Activated CD4-positive, alpha-beta T cell treated with anti-CD3 and anti-CD28 coated beads, Interleukin-2, amount 50 U/mL, for 48 hours (primary cell): ENCODE measurements at places on chromosomes 16 and 17.

- no peak for DNase-seq
Measured at GRCh38 chr17:37605081-37605480, 4.1 kb downstream of the SYNRG start.

- no peak for DNase-seq
Measured at GRCh38 chr16:88200896-88201185, 181.9 kb upstream of the ZNF469 start.

- DNase-seq: peak; percentile 67
Measured at GRCh38 chr17:61389670-61390478, 9.8 kb upstream of the TBX2 start.

DNA sequence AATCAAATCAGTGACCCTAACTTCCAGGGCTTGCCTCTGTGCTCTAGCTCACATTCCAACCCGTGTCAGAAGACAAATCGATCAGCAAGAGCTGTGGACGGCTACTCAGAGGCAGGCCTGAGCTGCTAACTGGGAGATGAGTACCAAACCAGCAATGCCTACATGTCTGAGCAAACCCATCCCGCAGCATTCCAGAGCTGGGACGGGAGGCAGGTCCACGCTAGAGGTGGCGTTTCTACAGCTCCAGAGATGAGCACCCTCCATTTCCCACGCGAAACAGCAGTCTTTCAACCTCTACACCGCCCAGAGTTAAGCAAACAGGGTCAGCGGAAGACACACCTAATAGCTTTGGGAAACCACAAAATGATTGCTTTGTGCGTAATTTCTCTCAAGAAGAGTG lies 6.5 kb downstream of the NXN start:
- DNase-seq: no peak

DNA sequence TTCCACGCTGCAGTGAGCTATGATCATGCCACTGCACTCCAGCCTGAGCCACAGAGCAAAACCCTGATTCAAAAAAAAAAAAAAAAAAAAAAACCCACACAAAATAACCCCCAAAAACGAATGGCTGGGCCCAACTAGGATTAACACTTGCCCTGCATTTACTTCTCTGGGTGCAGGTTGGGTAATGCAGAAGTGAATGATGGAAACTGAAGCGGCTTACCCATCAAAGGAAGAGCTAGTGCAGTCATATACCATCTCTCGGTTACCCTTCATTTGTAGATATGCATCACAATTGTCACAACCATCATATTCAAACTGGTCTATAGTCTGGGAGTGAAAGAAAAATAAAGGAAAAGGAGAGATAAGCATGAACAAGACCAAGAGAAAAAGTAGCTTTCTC lies 819 bp downstream of the SUPT4H1 start:
- DNase-seq: no peak

- no peak for DNase-seq
Measured at GRCh38 chr17:8835106-8835505, 32.4 kb downstream of the PIK3R6 start.

DNA sequence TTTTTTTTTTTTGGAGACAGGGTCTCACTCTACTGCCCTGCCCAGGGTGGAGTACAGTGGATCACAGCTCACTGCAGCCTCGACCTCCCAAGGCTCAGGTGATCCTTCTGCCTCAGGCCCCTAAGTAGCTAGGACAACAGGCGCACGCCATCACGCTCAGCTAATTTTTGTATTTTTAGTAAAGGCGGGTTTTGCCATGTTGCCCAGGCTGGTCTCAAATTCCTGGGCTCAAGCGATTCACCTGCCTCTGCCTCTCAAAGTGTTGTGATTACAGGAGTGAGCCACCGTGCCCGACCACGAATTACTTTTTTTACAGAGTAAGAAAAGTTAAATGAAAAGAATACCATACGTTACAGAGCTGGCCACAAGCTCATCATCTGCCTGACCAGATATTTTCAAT lies 38.9 kb downstream of the AKAP10 start:
- DNase-seq: no peak

DNA sequence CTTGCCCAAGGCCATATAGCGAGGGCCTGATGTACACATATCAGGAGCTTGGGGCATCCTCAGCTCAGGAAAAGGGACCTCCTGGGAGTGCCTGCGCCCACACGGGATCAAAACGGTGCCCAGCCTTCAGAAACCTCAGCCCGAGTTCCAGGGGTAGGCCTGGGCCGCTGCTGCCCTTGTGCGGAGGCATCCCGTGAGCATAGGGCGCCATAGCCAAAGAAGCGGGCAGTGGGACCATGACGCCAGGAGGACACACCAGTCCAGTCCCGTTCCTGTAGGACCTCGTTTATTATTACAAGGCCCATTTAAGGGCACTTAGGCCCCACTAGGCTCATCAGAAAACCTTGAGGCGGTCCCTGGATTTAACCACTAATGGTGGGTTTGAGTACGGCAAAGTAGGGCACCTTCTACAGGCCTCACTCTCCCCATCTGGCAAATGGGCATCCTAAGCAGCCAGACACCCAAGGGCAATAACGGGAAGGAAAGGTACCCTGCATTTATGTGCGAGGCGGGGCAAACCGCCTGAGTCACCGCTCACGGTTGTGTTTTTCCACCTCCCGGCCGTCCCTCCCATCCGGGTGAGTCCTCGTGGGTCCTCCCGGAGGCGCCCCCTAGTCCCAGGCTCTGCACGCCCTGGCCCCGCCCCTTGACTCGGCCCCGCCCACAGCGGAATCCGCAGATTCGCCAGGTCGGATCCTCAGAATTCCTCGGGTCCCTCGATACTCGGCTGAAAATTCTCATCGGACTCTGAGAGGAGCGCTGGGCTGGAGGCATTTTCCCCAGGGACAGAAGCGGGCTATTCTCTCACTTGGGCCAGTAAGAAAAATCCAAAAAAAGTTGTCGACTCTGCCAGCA lies 726 bp upstream of the SETD1A start:
- peak; percentile 95 for DNase-seq

GRCh38 chr17:73227379-73227778 lies 34.3 kb downstream of the CPSF4L start:
- no peak for DNase-seq

DNA sequence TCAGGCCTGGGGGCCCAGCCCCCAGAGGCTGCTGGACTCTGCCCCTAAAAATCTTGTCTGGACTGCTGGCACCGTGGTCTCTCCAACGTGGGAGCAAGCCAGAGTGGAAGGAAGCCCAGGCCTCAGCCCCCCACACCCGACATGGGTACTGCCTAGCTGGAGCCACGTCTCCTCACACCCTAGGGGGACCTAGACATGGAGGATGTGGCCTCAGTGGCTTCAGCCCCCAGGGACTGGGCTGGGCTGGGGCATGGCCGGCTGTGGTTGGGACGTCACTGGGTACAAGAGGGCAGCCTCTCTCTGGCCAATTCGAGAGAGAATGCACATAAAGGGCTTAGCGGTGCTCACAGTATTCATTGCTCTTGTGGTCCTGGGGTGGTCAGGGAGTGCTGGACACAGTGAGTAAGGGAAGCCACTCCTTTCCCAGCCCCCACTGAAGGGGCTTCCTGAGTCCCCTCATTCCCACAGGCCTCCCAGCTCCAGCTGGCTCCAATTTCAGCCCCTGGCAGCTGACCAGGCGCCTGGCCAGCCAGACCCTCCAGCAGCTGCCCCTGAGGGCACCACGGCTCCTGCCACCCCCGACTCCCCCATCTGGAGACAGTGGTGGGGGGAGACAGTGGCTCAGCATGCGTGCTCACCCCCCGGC lies 1.1 kb downstream of the CDH15 start:
- DNase-seq: no peak

GRCh38 chr17:50608700-50609379 lies 25.8 kb upstream of the ABCC3 start:
- DNase-seq: no peak
